ENCODE measurements at places on chromosomes 3 and 15. TPM values are rescaled to one million over a fixed set of nuclear protein-coding genes. Genes with fewer than 3 reads are reported as not detected.

PTPRG gene
- 36.7 TPM for total RNA-seq

PPP2R3A gene
- 10.9 TPM for total RNA-seq

SOX14 gene
- total RNA-seq, result not detected

PXK gene
- total RNA-seq, result 42.0 TPM

SEMA3F gene
- 1.5 TPM for total RNA-seq

FEZF2 gene
- not detected for total RNA-seq

GREM1 gene
- under 0.01 TPM for total RNA-seq

WDR72 gene
- 2.3 TPM for total RNA-seq

C3orf52 gene
- total RNA-seq, result 12.4 TPM

BLM gene
- total RNA-seq, result 41.3 TPM

ANKRD63 gene
- 0.29 TPM for total RNA-seq

CCR2 gene
- not detected for total RNA-seq

PLD1 gene
- total RNA-seq, result 87.7 TPM

PARP9 gene
- total RNA-seq, result 29.8 TPM

TRPM1 gene
- 105 TPM for total RNA-seq

GOLGA6L10 gene
- 0.18 TPM for total RNA-seq

MINAR1 gene
- total RNA-seq, result 2.4 TPM

TGM5 gene
- total RNA-seq, result 0.21 TPM

BNC1 gene
- total RNA-seq, result not detected

CHRNB4 gene
- total RNA-seq, result 0.08 TPM

TM6SF1 gene
- total RNA-seq, result not detected

CAV3 gene
- not detected for total RNA-seq

PTH1R gene
- total RNA-seq, result not detected

ATP11B gene
- total RNA-seq, result 49.6 TPM

HES1 gene
- 42.3 TPM for total RNA-seq

CASR gene
- total RNA-seq, result not detected

GPR15 gene
- not detected for total RNA-seq

SNTN gene
- total RNA-seq, result not detected

TM4SF18 gene
- 72.6 TPM for total RNA-seq

CPLX3 gene
- total RNA-seq, result not detected

SMCO1 gene
- not detected for total RNA-seq

ISLR gene
- total RNA-seq, result not detected

MUC20 gene
- total RNA-seq, result not detected

GMNC gene
- total RNA-seq, result not detected

EAF1 gene
- total RNA-seq, result 30.5 TPM

MYH15 gene
- total RNA-seq, result 0.05 TPM

NR2E3 gene
- not detected for total RNA-seq

NPAP1 gene
- total RNA-seq, result not detected

GP9 gene
- not detected for total RNA-seq

FRMD5 gene
- 14.3 TPM for total RNA-seq

MUSTN1 gene
- 0.43 TPM for total RNA-seq

REC114 gene
- total RNA-seq, result not detected

HEMK1 gene
- total RNA-seq, result 17.7 TPM

RBP2 gene
- total RNA-seq, result not detected

FETUB gene
- total RNA-seq, result not detected

HIGD2B gene
- total RNA-seq, result 0.11 TPM

C3orf85 gene
- total RNA-seq, result not detected

FRG2C gene
- 0.05 TPM for total RNA-seq

SEMA6D gene
- total RNA-seq, result 7.5 TPM

AQP9 gene
- total RNA-seq, result not detected

C3orf20 gene
- total RNA-seq, result not detected

COL6A5 gene
- not detected for total RNA-seq

GPR62 gene
- not detected for total RNA-seq

All from SK-MEL-5 (cell line).